MCF 10A (cell line): ENCODE measurements at places on chromosomes 3 and 15.

DNA sequence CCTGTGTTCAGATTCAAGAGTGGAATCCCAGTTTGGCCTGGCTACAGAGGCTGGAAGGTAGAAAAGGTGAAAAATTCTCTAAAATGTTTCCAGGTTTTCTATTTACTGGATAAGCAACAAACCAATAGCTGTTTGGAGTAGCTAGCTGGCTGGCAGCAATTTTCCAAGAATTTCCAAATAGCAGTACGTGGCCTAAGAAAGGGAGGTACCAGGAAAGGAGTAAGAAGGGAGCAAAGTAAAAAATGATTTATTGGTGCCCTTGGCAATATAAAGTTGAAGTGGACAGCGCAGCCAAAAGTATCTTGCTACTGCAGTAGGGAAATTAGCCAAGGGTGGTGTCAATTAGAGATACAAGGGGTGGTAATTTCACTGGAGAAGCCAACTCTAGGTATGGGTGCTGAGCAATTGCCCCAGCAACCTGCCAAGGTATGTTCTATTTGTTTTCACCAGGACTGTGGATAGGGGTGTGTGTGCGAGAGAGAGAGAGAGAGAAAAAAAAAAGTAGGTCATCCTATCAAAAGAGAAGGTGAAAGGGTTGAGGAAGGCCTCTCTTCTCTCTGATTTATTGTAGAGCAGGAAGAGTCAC lies 40.8 kb upstream of the THBS1 start:
- DNase-seq, result no peak

- no peak for DNase-seq
These were observed 207.7 kb upstream of the TPM1 start for GRCh38 chr15:62834686-62835329.

- no peak for DNase-seq
These were observed 20.4 kb downstream of the SPTSSB start for GRCh38 chr3:161350916-161351315.

DNA sequence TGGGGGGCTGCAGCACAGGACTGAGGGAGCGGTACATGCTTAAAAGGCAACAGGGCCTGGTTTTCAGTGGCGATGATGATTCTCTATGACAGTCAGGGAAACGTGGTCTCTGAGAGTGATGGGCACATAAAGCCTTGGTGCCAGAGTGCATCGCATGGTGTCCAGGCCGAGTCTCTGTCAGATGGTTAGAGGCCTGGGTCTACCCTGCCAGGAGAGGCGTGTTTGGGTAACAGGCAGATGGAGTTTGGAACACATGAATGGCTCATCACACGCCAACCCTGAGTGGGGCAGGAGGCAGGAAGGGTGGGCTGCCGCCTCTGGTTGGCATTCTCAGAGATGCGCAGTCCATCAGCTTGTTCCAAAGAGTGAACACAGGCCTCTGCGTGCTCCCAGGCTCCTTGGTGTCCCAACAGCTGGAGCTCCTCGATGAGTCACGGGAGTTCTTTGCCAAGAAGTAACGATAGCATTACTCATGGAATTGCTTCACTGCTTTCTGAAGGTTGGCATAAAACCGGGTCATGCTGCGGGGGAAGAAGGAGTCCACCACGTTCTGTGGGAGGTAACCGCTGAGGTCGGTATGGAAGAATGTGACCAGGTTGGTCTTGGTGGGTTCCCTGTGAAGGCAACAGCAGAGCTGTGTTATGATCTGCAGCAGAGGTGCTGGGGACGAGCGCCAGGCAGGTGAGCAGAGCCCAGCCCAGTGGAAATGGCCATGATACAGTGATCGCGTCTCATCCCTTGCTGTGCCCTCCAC lies 11.0 kb downstream of the STARD5 start:
- DNase-seq, result peak; percentile 99

- no peak for DNase-seq
These were observed 293.0 kb downstream of the ADAMTS17 start for GRCh38 chr15:100048736-100049135.

DNA sequence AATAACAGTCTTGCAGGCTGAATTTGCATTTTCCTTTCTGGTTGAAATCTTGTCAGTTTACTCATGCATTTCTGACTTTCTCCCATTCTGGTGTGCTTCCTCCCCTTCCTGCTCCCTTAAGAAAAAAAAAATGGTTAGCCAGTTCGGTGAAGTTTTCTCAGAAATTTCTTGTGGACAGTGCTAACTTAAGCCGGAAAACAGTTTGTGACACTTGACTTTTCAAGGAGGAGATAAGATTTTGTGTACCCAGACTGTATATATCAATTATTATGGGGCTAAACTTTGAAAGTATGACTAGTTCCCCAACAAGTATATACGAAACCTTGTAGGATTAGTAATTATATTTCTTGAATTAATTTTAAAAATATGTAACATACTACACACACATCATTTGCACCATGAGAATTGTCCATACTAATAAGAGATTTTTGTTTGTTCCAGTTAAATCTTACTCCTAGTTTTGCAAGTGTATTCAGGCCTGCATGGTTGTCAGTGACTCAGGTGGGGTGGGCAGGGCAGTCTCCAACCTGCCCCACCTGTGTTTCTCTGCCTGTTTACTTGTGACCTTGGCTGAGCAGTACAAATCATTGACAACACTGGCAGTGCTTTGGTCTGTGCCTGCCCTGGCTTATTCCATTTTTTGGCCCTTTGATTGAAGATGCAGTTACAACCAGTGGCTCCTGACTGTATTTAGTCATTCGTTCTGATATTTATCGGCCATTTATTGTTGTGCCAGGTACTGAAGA lies 19.1 kb downstream of the UBE2E1 start:
- no peak for DNase-seq

DNA sequence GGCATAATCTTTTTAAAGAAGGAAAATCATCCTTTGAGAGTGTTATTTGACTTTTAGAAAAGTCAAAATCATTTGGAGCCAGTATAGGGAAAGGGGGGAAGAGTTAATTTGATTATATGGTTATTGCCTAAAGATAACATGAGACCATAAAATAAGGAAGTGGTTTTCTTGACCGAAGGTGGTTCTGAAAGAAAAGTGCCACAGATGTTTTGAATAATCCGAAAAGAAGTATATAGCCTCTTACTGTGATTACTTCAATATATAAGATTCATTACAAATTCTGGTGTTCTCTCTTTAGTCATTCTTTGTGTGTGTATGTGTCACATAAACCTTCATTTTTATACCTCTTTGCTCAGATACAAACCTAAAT lies 1.1 kb downstream of the DNAJB11 start:
- no peak for DNase-seq
